Astrocyte (in vitro differentiated cells and primary cell): ENCODE measurements at places on chromosomes 3 and 15. TPM values are rescaled to one million over a fixed set of nuclear protein-coding genes. Genes with fewer than 3 reads are reported as not detected.

- DNase-seq = no peak
Observed at GRCh38 chr3:108602935-108603294, 13.4 kb downstream of the DZIP3 start.

The PHLDB2 gene
- 170 and 171 TPM in 2 replicates for total RNA-seq

- no peak for DNase-seq
Observed at GRCh38 chr3:150930839-150931238, 25.6 kb upstream of the MINDY4B start.

The EPHB3 gene
- total RNA-seq = 17.2 and 27.0 TPM in 2 replicates

The IGF2BP2 gene
- total RNA-seq = 128 and 162 TPM in 2 replicates

DNA sequence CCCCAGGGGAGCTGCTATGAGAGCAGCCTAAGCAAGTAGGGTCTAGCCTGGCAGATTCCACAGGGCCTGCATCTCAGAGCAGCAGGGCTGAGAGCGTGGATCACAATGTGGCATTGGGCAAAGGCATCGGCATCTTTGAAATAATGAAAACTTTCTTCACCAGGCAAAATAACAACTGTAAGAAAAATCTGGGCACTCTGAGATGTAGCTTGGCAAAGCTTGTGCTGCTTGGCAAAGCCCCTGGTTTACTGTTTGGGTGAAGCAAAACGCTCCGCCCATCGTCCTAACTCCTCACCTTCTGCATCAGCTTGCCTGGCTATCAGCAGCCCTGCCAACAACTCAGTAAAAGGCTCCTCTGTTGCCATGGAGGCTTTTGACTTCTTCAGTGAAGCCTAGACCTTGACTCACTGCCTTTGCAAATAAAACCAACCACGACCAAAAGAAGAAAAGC is 212.8 kb upstream of the EIF1B start:
- DNase-seq = peak; percentile 30

The BTLA gene
- total RNA-seq = not detected in 2 replicates

The MEX3B gene
- 18.7 and 19.1 TPM in 2 replicates for total RNA-seq

DNA sequence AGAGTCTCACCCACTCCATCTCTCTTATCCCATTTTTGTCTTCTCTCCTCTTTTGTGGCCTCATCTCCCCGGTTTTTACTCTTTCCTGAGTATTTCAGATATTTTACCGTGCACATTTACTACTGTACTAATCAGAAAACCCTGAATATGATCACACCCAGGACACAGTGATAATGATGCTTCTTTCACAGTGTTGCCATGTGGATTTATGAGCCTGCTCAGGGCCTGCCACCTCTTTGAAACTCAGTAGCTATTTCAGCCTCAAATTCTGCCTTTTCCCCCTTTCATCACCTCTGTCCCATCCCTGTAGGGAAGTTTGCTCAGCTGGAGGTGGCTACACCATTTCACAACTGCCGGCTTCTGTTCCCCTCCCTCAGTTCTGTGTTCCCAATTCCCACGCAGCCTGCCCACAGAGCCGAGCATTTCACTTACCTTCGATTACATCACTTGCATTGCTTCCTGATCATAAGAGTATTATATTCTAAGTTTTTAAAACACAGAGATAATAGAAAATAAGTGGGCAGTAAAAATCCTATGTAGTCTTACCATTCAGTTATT is 33.2 kb downstream of the ARNT2 start:
- no peak for DNase-seq

The SMAD3 gene
- total RNA-seq = 65.6 and 78.0 TPM in 2 replicates

The PPP2R3A gene
- 18.7 and 19.5 TPM in 2 replicates for total RNA-seq
